Tibial artery (tissue), 4 donors: ENCODE measurements at places on chromosomes 1 and 21.

GRCh38 chr1:154474802-154475201 lies 27.2 kb upstream of the TDRD10 start:
- no peak for DNase-seq

- no peak for DNase-seq
Measured at GRCh38 chr1:204505674-204506200, 10.5 kb upstream of the MDM4 start.

GRCh38 chr1:3596663-3597598 lies 14.4 kb downstream of the MEGF6 start:
- DNase-seq, result no peak

- no peak for DNase-seq
Measured at GRCh38 chr1:205324781-205325180, 3.2 kb upstream of the NUAK2 start.

DNA sequence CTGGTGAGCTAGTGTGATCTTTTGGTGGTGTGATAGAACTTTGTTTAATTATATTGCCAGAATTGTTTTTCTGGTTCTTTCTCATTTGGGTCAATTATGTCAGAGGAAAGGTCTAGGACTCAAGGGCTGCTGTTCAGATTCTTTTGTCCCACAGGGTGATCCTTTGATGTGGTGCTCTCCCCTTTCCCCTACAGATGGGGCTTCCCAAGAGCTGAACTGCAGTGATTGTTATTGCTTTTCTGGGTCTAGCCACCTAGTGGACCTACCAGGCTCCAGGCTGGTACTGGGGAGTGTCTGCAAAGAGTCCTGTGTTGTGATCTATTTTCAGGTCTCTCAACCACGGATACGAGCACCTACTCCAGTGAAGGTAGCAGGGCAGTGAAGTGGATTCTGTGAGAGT lies 25.9 kb upstream of the CD84 start:
- DNase-seq, result no peak
